ENCODE measurements at places on chromosomes 5 and 9.

- no peak for DNase-seq
Measured at GRCh38 chr9:35861161-35861897, 8.9 kb downstream of the OR13J1 start.

DNA sequence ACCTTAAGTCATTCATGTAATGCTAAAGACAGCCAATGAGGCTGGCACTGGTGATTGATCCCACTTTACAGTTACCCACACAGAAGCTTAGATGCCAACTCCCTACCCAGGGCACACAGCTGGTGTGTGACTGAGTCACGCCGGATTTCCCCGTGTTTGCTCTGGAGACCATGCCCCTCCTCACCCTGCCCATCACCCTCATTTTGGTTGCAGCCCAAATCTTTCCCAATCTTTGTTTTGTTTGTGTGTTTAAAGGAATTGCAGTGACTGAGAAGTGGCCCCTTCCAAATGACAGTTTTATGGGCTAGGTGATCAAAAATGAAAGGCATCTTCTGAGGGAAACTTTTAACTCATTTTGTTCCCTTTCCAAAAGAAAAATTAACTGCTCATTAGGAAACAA, 10.9 kb downstream of the FBXL7 start:
- DNase-seq, result no peak

GRCh38 chr9:37007295-37007694, 26.8 kb downstream of the PAX5 start:
- DNase-seq, result no peak

DNA sequence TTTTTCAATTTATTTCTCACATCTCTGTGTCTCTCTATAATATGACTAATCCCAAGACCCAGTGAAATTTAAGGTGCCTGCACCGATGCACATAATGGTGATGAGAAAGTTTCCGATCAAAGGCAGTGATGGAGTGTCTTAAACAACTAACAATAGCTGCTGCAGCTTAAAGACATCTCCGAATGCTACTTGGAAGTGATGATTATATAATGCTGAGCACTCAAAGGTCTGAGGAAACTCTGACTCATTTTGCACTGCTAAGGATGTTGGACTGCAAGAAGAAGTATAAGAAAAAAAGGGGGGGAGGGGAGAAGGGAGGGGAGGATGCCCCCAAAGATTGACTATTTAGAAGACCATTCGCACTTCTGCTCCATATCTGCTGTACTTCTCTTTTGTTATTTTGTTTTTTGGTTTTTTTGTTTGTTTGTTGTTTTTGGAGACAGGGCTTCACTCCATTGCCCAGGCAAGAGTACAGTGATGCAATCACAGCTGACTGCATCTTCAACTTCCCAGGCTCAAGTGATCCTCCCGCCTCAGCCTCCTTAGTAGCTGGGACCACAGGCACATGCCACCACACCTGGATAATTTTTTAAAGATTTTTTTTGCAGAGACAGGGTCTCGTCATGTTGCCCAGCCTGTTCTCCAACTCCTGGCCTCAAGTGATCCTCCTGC, 192.2 kb downstream of the HSD17B3 start:
- DNase-seq, result no peak

- no peak for DNase-seq
Measured at GRCh38 chr9:17166346-17166745, 31.5 kb downstream of the CNTLN start.

DNA sequence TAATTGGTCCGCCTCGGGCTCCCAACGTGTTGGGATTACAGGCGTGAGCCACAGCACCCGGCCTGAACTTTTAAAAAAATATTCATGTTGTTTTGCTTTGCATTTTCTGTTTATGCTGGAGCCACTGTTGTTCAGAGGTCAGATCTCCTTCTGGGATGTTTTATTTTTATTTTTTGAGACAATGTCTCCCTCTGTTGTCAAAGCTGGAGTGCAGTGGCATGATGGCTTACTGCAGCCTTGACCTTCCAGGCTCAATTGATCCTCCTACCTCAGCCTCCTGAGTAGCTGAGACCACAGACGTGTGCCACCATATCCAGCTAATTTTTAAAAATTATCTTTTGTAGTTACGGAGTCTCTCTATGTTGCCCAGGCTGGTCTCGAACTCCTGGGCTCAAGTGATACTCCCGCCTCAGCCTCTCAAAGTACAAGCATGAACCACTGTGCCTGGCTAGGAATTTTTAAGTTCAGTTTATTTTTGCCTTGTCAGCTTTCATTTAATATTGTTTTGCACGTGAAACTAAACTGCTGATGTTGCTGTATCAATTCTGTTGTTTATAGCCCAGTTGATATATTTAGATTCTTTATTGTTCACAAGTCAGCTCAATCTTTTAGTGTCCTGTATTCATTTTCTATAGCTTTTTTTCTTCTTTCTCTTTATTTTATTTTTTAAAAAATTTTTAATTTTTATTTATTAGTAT, 13.7 kb downstream of the TMEFF1 start:
- DNase-seq, result no peak

DNA sequence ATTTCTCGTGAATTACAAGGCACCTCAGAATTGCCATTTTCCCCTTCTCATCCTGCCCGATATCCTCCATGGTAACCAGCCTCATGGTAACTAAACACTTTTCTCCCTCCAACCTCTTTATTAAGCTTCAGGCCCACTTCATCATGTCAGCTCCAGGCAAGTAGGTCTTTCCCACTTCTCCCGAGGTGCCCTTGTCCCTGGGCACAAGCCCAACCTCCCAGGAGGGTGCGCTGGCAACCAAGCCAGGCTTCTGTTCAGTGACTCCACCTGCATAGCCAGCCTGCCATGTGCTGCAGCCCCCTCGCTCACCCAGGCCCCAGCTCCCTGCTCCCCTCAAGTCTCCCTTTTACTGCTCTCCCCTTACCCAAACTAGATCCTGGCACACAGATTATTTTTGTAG, 47.4 kb upstream of the AFAP1L1 start:
- DNase-seq, result no peak

DNA sequence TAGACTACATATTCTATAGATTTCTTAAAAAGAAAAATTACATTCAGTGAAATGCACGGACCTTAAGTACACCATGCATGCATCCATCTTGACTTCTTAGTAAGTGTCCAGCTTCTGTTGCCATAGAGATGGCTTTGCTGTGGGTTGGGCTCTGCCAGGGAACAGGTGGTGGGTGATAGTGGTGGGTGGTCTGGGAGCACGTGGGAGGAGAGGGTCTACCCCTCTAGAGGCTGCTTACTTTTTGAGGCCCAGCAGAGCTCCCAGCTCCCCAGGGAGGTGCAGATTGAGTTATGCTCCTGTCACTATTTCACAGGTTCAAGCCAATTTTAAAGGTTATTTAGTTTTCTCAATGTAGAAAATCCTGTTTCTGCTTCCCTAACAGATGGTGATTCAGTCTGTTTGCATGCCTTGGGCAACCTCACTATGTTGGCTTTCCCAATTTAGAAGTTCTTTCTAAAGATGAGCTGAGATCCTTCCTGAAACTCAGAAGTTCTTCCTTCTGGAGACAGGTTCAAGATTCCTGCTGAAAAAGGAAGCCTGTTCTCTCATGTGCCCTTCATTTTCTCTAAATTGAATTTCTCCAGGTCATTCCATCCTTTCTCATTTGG, 107.4 kb upstream of the LHFPL2 start:
- no peak for DNase-seq

- DNase-seq, result no peak
Measured at GRCh38 chr5:160071916-160072315, 47.3 kb downstream of the PWWP2A start.

DNA sequence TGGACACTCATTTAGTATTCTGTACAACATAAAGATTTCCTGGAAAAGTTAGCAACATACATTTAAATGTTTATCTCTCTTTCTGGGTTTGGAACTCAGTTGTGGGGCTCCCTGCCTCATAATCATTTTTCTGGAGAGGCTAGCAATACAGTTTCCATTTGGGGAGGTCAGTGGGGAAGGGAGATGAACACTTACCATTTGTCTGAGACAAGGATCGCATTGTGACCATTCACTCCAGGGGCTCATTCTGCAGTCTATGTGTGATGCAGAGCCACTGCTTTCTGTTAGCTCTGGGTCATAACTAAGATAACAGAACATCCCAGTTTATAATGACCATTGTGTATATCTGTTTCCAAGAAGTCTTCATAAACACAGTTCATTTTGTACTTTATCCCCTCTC, 22.4 kb downstream of the C9 start:
- no peak for DNase-seq

DNA sequence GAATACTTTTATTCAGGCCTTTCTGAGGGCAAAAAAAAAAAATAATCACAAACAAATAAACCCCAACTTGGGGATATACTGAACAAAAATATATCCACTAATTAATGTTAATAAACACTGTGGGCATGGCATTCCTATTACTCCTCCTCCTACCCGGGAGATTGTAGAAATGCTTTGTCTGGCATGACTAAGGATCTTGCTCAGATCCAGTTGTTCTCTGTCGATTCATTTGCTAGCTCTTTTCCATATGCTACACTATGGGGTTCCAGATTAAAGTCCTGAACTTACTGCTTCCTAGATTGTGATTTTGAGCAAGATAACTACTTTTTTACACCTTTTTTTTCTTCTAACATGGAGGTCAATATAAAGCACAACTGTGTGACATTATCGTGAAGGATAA, 102.2 kb upstream of the PRR16 start:
- DNase-seq, result no peak

DNA sequence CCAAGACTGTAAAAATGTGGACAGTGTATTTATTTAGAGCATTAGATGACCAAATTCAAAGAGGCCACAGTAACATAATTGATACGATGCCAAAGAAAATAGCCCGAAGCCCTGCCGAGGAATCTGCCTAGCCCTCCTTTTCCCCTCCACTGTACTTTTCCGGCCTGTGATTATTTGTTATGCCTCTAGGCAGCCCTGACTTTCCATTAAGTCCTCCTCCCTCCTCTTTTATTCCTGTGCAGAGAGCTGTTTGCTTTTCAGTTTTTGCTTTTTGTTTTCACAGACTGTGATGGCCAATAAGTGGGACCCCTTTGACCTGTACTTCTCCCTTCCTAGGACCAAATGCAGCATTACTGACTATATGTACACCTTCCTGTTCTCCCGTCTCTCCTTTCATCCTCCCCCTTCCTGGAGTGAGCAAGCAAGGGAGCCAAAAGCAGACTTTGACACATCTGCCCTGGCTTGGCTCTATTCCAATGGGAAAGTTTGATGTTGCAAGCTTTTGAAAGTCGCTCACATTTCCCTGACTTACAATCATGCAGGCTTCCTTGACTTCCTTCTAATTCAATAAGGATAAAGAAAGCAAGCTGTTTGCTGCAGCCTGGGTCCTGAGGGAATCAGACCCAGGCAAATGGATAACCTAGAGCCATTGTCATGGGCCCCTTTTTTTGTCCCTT, 76.1 kb downstream of the NREP start:
- no peak for DNase-seq

All from suprapubic skin (tissue), 4 donors.